Progenitor cell of endocrine pancreas (in vitro differentiated cells): ENCODE measurements at places on chromosomes 12 and 14. TPM values are rescaled to one million over a fixed set of nuclear protein-coding genes. Genes with fewer than 3 reads are reported as not detected.

Gene HAL
- total RNA-seq = 0.46 and 0.49 TPM in 2 replicates

DNA sequence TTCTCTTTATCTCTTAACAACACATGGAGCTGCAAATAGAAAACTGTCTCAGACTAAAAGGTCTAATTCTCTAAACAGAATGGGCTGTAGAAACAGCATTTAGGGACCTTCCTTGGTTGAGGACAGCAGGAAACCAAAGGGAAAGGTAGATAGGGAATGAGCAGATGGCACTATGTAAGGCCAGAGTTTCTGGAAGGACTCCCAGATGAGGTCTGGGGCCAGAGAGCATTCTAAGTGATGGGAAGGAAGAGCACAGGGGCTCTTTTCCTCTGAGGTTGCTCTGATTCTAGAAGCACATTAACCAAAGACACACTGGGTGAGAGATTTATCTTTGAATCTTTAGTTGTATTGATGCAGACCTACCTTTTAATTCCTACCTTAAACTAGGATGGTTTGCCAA lies 79.4 kb downstream of the TPH2 start:
- H3K27ac ChIP-seq = no peak overlapping the region
- H3K36me3 ChIP-seq = no peaks in the 10 kb centered on the region
- no peak overlapping the region for H3K4me3 ChIP-seq
- H3K4me1 ChIP-seq = peaks cover 3% of the 10 kb centered on the region
- peaks cover 2% of the 10 kb centered on the region for H3K27me3 ChIP-seq

DNA sequence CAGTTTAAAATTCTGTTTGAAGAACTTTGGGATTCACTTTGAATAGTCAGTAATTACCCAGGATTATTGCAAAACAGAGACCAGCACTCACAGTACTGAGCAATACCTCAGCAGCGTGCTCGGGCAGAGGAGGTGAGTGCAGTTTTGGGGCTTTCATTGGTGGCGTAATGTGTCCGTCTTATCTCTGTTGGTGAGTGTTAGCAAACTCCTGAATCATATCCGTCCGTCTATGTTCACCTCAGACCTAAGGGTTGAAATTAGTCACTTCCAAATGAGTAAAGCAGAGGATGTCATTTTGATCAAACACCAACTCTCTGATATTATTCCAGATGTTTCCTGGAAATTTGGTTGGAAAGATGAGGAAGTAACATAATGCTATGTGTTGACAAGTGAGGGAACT lies 82.8 kb downstream of the BORCS5 start:
- H3K36me3 ChIP-seq = peaks cover 7% of the 10 kb centered on the region
- H3K27ac ChIP-seq = no peak overlapping the region
- H3K4me3 ChIP-seq = no peak overlapping the region
- DNase-seq = no peak

DNA sequence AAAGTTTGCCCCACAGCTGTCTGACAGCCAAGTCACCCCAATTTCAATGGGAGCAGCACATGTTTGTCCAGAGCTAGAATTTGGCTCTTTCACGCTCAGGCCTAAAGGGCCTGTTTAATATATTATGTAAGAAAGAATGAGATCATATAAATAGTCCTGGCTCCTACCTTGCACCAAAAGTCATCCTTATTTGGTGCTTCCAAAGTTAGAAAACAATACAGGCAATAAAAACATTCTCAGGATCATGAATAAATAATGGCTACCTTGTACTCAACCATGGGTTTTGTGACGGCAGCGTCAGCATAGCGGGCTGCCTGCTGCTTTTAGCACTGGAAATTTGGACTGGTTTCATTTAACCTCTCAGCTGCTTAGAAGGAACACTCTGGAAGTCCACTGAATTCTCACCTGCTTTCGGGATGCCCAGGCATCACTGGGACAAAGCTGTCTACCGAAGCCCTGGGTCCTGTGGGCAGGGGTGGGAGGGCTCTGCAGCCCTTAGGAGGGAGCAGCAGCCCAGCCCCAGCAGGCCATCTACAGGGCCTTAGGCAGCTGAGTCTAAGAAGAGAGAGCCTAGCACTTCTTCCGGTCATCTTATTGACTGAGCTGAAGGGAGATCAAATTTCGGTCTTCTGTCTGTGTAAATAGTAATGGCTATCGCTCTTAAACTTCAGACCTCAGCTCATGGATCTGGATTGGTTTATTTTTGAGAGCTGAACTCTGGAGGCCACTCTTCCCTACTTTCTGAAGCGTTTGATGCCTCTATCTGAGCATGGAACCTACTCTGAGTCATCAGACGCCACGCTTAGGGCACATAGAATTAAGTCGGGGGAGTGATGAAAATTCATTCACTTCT lies 106.5 kb downstream of the SAMD4A start:
- no peaks in the 10 kb centered on the region for H3K36me3 ChIP-seq
- H3K4me1 ChIP-seq = peaks cover 5% of the 10 kb centered on the region
- H3K27ac ChIP-seq = no peak overlapping the region
- no peak for DNase-seq

DNA sequence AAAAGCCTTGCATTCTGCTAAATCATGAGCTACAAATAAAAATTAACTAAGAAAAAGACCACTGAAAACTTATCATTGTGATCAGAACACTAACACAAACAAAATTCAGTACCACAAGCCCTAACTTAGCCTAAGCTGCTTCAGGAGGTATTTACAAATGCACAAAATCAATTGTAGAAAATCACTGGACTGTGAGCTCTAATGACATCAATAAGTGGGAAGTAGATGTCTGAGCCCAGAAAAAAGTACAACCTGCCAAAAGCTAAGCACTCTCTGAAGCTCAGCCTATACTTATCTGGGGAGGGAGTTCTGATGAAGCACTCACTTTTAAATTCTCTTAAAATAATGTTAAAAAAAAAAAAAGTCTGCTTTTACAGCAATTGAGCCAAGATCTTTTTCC lies 92.9 kb downstream of the SLCO1B1 start:
- no peaks in the 10 kb centered on the region for H3K27me3 ChIP-seq
- no peak for DNase-seq
- no peak overlapping the region for H3K27ac ChIP-seq
- H3K4me1 ChIP-seq = peaks cover 2% of the 10 kb centered on the region
- H3K4me3 ChIP-seq = no peak overlapping the region

Gene RHOF
- 36.0 and 37.5 TPM in 2 replicates for total RNA-seq

DNA sequence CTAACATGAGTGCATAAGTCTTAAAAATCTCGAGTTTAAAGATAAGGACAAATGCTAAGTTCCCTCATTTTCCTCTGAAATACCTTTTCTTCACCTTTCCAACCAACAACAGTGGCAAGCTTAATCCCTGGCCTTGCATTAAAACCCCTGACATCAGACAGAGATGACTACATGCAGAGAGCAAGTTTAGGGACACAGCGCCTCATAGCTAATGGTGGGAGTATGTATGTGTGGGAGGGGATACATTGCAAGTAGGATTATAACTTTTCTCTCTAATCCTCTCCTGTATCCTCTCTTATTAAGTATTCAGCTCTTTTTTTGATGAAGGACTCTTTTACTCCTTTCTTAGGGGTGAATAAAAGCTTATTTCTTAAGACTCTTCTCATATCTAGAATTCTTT lies 547.1 kb downstream of the CCER1 start:
- H3K27ac ChIP-seq = no peak overlapping the region
- peaks cover 8% of the 10 kb centered on the region for H3K36me3 ChIP-seq
- H3K27me3 ChIP-seq = no peaks in the 10 kb centered on the region
- H3K4me3 ChIP-seq = no peak overlapping the region
- no peaks in the 10 kb centered on the region for H3K4me1 ChIP-seq

DNA sequence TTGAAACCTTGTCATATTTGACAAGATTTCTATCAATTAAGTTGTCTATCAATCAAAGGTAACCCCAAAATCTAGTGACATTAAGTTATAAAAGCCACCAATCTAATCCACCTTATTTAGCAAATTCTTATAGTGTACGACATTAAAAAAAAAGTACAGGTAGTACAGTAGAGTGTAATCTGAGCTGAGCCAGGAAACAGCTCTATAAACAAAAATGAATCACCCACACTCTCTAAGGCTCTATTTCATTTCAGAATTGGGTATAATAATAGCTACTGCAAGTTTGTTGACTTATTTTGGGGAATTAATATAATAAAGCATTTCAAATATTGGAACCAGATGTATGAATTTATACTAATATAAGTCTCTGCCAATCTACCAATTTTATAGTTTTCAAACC lies 342.4 kb upstream of the FLRT2 start:
- no peak overlapping the region for H3K27ac ChIP-seq
- H3K27me3 ChIP-seq = no peaks in the 10 kb centered on the region
- no peak for DNase-seq
- no peaks in the 10 kb centered on the region for H3K36me3 ChIP-seq
- H3K4me1 ChIP-seq = no peaks in the 10 kb centered on the region

GRCh38 chr12:93098077-93098476 lies 169.0 kb upstream of the EEA1 start:
- no peak for DNase-seq
- H3K27me3 ChIP-seq = no peaks in the 10 kb centered on the region
- no peak overlapping the region for H3K27ac ChIP-seq
- no peak overlapping the region for H3K4me3 ChIP-seq
- H3K36me3 ChIP-seq = no peaks in the 10 kb centered on the region

DNA sequence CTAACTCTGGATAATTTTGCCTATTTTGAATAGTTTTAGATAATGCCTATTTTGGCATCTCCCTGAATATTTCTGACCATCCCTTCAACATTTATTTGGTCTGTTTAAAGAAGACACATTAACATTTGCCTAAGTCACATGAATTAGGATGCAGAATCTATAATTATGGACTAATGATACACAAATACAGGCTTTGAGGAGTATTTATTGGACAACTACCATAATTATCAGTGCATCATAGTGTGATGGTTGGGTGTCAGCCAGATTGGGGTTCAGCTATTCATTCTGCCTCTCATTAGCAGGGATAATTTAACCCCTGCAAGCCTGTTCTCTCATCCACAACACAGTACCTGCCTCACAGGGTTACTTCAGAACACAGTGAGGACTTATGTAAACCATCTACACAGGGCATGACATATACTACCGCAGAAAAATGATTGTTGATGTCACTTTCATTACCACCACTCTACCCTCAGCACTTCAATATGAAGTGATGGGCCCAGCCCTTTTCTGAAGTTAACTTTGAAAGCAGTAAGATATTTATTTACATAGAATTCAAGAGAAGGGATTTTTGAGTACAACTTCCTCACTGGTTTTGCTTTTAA lies 14.4 kb downstream of the PRKCH start:
- no peak overlapping the region for H3K27ac ChIP-seq
- no peak for DNase-seq
- H3K36me3 ChIP-seq = no peaks in the 10 kb centered on the region
- H3K4me1 ChIP-seq = peaks cover 12% of the 10 kb centered on the region
- no peaks in the 10 kb centered on the region for H3K27me3 ChIP-seq
- H3K4me3 ChIP-seq = no peak overlapping the region

Gene PKP2
- total RNA-seq = 102 and 103 TPM in 2 replicates

Gene TEAD4
- total RNA-seq = 19.7 and 24.5 TPM in 2 replicates

DNA sequence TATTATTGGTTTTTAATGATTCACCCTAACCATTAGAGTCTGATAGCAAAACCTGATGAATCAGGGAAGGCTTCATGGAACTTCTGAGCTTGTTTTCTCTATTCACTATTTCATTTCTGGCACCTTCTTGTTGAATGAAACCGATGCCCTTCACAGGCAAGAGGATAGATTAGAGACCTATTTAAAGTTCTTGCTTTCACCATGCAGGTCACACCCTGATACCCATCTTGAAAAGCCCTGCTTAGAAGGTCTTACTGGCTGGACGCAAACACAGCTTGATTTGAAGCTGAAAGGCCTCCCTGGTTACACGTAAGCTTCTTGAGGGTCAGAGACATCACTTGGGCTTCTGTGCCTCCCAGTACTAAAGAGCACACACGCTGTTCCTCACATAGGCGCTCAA lies 29.2 kb downstream of the TMEM229B start:
- DNase-seq = no peak
- no peak overlapping the region for H3K27ac ChIP-seq
- H3K4me1 ChIP-seq = peaks cover 6% of the 10 kb centered on the region
- H3K4me3 ChIP-seq = no peak overlapping the region
- peaks cover 7% of the 10 kb centered on the region for H3K27me3 ChIP-seq

Gene IL22
- total RNA-seq = not detected in 2 replicates

- no peaks in the 10 kb centered on the region for H3K36me3 ChIP-seq
- DNase-seq = no peak
- H3K27ac ChIP-seq = no peak overlapping the region
- no peaks in the 10 kb centered on the region for H3K27me3 ChIP-seq
- H3K4me3 ChIP-seq = no peak overlapping the region
Observed at GRCh38 chr14:24913021-24913420, 136.9 kb downstream of the STXBP6 start.

DNA sequence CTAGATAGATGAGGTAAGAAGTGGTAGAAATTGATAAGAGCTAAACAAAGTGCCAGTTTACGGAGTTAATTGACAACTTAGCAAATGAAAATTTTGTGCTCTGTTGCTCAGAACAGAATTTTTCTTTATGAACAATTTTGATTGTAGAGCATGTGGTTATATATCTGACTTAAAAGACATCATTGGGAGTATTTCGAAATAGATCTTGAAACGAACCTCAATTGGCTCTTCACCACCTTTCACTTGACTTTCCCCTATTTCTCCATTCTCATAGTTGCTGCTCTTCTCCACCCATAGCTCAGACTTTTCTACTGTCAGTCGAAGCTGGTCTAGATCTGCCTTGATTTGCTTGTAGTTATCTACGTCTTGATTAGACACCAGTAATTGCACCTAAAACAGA lies 212.1 kb downstream of the ITPR2 start:
- H3K4me1 ChIP-seq = peaks cover 4% of the 10 kb centered on the region
- no peak overlapping the region for H3K27ac ChIP-seq
- peaks cover 8% of the 10 kb centered on the region for H3K36me3 ChIP-seq
- H3K4me3 ChIP-seq = no peak overlapping the region

DNA sequence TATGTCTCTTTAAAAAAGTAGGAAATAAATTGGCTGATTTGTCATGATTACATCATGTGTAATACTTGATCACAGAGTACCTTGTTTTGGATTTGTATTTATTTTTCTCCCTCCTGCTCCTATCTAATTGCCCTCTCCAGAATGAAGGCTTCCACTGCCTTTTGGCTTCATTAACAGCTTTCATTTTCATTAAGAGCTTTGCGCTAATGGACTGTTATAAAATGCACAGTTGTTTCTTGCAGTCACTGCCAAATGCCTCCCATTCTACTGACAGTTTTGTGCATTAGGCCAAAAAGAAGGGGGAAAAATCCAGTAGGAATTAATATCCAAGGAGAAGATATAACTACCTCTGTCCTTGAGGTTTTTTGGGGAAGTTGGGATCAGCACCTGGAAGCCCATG lies 159.2 kb downstream of the NRXN3 start:
- DNase-seq = no peak
- no peak overlapping the region for H3K27ac ChIP-seq
- H3K27me3 ChIP-seq = peaks cover 7% of the 10 kb centered on the region
- H3K4me3 ChIP-seq = no peak overlapping the region
